ENCODE measurements at places on chromosomes 4 and X.

DNA sequence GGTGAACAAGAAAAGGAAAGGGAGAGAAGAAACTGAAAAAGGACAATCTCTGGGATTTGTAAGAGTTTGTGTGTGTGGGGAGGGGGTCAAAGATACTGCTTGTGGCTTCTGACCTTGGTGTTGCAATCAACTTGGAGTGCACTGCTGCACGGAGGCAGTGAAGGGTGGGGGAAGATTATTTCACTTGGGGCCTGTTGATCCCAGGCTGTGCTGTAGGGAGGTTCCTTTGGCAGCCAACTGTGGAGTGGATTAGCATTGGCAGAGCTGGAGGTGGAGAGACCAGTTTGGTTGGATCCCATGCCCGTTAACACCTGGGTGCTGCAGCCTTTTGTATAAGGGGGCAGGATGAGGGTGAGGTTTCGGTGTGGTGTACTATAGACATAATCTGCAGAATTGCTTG lies 38.2 kb downstream of the AFF1 start:
- DNase-seq: no peak

GRCh38 chrX:42176789-42177188 lies 253.4 kb upstream of the CASK start:
- DNase-seq: no peak

GRCh38 chrX:96002431-96002830 lies 682.2 kb upstream of the DIAPH2 start:
- no peak for DNase-seq

- peak; percentile 17 for DNase-seq
Observed at GRCh38 chr4:99300934-99301333, 10.1 kb upstream of the ADH1A start.

- DNase-seq: no peak
Observed at GRCh38 chrX:131331152-131331551, 42.0 kb upstream of the IGSF1 start.

GRCh38 chrX:100593581-100593980 lies 8.8 kb downstream of the TNMD start:
- DNase-seq: no peak

DNA sequence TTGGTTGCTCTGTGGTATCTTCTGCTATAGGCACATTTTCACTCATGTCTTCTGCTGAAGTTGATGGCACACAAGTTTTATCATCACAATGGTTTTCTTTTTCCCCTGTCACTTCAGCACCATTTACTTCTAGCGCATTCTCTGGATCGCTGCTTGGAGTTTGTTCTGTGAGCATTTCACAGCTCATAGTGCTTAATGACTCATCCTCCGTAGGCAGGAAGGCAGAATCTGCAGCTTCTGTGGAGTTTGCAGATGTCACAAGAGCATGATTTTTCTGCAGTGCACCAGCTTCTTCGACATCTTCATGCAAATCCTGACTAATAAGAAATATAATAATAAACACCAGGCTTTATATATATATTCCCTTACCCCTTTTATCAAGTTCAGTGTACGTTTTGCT lies 83.6 kb downstream of the CHM start:
- DNase-seq: peak; percentile 75

- no peak for DNase-seq
Observed at GRCh38 chr4:182018691-182019090, 224.5 kb upstream of the TENM3 start.

DNA sequence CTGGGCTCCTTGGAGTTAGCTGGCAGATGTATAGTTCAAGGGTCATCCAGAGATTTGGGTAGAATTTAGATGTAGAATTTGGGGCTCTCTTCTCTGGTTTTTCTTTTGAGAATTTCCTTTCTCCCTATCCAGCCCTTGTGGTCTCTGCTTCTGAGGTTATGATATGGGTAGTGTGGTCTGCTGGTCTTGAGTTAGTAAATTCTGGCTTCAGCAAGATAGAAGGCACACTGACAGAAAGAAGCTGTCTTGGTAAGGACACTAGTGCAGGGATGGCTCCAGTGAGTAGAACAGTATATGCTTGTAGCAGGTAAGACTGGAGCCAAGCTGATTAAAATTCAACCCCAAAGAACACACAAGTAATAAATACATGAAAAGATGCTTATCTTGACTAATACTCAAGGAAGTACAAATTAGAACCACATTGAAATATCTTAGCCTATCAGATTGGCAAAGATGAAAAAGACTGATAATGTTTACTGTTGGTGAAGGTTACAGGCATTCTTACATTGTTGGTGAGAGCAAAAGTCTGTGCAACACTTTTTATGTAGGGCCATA lies 2.1 kb upstream of the IL9R start:
- DNase-seq: no peak

- peak; percentile 5 for DNase-seq
Observed at GRCh38 chrX:107827030-107827831, 1.6 kb downstream of the MID2 start.

GRCh38 chrX:10597871-10598270 lies 22.5 kb downstream of the MID1 start:
- DNase-seq: peak; percentile 51

DNA sequence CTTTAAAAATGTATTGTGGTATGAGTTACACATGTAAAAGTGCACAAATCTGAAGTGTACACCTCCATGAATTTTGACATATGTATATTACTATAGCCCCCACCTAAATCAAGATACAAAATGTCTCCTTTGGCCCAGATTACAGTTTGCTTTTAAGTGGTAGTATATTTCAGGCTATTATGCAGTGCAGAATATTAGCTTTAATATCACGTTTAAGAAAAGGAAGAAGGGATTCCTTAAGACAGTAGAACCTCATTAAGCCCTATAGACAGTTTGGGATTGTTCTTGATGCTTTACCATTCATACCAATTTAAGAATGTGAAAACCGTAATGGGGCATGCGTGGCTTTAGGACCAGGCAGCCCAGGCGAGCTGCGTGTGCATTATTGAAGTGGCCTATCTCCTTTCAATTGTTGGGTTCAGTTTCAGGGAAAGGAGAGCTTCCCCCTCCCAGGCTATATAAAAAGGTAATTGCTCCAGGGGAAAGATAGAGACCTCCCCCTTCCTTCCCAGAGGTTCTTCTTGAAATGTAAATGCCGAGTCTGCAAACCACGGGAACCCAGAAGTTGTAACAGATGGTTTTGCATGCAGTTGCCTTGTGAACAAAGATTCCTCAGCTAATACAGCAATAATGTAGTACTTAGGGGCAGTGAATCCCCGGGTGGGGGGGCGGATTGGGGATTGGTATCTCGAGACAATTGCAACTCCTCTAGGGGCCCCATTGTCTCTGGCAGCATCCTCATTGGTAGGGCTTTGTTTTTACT lies 106.1 kb downstream of the UCHL1 start:
- no peak for DNase-seq

- no peak for DNase-seq
Observed at GRCh38 chr4:70196857-70197256, 1.3 kb downstream of the ODAM start.

- no peak for DNase-seq
Observed at GRCh38 chr4:182133033-182133432, 110.2 kb upstream of the TENM3 start.

DNA sequence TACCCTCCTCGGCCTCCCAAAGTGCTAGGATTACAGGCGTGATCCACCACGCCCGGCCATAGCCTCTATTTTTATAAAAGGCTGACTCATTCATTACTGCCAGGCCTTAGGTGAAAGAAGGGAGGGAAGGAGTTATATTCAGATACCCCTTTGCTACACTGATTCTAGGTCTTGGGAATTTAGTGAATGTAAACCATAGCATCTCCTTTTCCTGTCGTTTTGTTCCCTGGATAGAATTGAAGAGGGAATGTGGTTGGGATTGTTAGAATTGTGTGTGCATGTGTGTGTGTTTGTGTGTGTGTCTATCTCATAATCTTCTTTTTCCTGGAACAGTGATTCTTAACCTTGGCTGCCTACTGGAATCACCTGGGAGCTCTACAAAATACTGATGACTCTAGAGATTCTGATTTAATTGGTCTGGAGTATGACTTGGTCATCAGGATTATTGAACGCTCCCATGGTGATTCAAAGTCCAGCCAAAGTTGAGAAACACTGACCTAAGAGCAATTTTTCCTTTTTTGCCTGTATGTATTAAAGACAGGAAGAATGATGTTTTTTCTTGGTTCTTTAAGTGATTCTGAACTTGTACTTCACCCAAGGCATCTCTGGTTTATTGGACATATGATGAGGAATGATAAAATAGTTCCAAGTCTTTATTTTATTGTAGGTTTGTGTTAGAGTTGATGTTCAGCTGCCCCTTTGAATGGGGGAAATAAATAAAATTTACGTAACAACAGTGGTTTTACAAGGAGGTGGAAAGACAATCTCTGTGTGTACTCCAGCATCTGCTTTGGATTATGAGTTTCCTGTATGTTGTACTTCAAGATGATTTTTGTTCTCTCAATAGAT lies 37.0 kb downstream of the NAP1L5 start:
- peak; percentile 46 for DNase-seq

GRCh38 chr4:140675599-140676231 lies 80.5 kb downstream of the TBC1D9 start:
- peak; percentile 43 for DNase-seq

- peak; percentile 47 for DNase-seq
Observed at GRCh38 chr4:42104521-42104920, 47.9 kb downstream of the BEND4 start.

DNA sequence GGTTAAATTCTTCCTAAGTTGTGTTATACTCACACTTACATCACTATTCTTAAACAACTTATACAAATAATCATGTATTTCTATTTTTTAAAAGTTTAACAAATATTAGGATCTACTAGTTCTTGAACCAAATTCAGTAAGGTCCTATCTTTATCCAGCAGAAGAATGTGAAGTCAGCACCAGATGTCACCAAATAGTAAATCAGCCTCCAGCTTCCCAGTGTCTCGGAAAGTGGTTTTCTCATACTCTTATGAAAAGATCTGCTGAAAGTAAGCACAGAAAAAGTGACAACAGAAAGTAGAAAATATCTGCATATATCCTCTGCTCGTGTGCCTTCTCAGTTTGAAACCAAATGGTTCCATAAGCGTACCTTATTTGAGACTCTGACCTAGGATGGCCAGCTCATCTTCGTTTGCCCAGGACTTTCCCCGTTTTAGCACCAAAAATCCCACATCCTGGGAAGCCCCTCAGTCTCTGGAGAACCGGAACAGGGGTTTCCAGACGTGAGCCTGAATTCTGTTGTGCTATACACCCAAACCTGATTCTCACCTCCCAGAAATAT lies 98.0 kb upstream of the DCLK2 start:
- no peak for DNase-seq

DNA sequence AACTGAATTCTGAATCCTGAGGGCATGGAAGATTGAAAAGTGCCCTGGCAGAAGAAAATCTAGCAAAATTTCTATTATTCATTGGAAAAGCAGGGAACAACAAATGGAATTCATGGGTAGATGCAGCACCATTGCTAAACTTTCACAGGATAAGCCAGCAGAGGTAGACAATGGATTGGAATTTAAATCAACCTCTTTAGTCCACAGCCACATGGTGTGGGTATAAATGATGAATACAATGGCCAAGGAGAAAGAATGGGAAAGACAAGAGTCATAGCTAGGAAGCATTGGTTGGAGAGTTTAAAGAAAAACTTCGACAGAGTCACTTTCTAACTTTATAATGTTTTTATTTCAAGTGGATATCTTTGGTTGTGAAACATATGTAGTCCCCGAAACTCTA lies 332.8 kb upstream of the PUDP start:
- DNase-seq: no peak

GRCh38 chr4:54095110-54095825 lies 4.7 kb upstream of the GSX2 start:
- DNase-seq: no peak

GRCh38 chrX:78800114-78800513 lies 52.6 kb downstream of the LPAR4 start:
- DNase-seq: no peak

- DNase-seq: no peak
Observed at GRCh38 chr4:182063651-182064050, 179.6 kb upstream of the TENM3 start.

- DNase-seq: no peak
Observed at GRCh38 chrX:82711457-82711856, 796.6 kb upstream of the POU3F4 start.

- no peak for DNase-seq
Observed at GRCh38 chr4:15776871-15777648, 1.1 kb upstream of the CD38 start.

DNA sequence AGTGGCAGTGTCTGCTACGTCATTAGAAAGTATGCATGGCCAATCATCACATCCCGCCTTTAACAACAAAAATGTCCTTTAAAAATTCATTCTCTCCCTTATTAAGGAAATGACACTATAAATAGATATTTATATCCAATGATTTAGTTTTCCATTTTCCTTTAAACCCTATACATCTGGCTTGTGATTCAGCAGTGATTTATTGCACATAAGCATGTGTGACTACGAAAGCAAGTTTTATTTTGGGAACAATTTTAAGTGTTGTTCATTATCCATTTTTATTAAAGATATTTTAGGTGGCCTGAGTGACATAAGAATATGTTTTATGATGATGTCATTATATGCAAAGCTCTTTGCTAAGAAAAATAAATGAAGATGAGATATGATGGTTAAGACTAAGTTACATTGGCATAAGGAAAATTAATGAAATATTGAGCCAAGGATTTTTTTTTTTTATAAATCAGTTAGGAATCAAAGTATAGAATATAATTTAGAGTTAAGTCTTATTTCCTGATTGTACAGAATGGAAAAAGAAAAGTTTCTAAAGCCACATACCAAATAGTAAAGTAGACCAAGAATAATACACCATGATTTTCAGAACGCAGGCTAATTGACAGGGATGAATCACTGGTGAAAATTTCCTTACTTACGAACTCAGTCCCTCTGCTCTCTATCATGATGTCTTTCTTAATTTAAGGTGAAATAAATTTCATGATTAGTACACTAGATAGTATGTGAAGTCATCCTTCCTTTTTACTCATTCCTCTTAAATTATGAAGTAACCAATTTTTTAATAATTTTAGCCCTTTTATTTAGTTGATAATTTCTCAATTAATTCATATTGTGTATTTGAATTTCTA lies 822.4 kb downstream of the FAT4 start:
- no peak for DNase-seq

DNA sequence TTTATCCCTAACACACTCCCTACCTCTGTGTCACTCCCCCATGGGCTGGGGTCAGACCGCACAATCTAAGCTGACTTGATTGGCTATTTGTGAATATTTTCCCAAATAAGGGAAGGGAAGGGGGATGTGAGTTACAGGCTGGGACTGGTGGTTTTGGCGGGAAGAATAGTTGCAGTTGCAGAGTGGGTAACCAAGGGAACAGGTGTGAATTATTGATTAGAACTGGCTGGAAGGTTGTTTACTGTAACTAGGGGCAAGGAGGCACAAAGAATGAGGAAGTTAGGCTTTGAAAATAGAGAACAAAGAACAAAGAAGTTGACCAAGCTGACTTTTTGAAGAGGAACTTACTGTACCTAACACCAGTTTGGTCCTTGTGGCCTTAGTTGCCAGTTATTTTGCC lies 88.0 kb upstream of the XAGE2 start:
- no peak for DNase-seq

Data from ELR (cell line).